Pulmonary artery endothelial cell (primary cell): ENCODE measurements at places on chromosomes 1 and 21. TPM values are rescaled to one million over a fixed set of nuclear protein-coding genes. Genes with fewer than 3 reads are reported as not detected.

DNA sequence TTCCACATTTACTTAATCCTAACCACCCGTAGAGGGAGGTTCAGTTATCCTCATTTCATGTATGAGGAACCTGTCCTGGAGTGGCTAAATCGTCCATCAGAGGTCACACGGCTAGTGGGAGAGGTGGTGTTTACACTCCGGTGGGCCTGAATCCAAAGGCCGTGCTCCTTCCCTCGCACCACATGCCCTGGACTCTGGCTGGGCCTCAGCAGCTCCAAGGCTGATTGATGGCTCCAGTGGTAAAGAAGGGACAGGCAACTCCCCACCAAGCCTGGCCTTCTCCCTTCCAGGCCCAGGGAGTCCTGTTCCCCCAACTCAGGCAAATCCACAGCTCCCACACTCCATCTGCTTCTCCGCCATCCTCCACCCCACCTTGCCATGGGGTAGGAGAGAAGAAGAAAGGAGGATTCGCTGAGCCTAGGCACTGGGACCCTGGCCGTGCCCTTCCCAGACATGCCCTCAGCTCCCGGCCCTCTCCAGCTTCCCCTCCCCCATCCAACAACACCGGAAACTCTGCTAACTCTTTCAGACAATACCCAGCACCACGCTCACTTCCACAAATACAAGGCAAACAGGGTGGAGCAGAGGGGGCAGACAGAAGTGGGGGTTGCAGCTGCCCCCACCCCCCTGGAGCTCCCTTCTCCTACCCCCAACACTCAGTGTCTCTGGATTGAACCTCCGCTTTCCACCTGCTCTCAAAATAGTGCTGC, 10.9 kb downstream of the ARHGEF2 start:
- no peak for DNase-seq

GRCh38 chr1:165257969-165258459, 98.5 kb downstream of the LMX1A start:
- DNase-seq, result peak; percentile 15

DNA sequence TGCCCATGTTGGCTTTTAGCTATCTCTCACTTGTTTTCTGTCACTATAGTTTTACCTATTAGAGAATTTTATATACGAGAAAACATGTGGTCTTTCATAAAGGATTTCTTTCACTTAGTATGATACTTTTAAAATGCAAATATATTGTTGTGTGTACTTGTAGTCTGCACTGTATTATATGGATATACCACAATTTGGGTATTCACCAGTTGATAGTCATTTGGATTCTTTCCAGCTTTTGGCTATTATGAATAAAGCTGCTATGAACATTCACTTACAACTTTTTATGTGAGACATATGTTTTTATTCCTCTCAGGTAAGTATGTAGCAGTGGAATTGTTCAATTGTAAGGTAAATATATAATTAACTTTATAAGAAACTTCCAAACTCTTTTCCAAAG, 441.5 kb downstream of the GPATCH2 start:
- no peak for DNase-seq

DNA sequence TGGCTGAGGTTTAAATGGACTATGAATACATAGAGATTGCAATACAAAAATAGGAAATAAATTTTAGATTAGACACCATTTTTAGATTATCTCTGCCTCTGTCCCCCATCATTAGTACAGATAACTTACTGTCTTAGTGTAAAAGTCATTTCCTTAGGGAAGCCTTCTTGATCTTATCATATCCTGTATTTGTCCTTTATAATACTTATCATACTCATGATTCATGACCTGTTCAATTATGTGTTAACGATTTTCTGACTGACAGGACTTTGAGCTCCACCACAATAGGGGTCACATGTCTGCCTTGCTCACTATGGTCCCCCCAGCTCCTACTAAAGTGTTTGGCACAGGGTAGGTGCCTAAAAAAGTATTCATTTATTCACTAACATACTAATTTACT, 14.6 kb downstream of the TEX38 start:
- no peak for DNase-seq

DNA sequence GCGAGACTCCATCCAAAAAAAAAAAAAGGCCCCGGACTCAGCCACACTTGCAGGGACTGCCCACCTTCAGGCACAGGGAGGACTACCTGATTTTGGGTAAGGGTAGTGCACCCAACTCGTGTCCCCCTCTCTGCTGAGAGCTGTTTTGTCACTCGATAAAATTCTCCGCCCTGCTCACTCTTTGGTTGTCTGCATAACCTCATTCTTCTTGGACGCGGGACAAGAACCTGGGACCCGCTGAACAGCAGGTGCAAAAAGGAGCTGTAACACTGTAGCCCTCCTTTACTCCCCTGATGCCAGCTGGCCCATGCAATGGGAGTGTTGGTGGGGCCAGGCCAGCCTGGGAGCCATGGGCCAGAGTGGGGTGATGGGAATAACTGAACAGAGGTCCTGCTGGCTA, 10.6 kb downstream of the S100B start:
- DNase-seq, result no peak

DNA sequence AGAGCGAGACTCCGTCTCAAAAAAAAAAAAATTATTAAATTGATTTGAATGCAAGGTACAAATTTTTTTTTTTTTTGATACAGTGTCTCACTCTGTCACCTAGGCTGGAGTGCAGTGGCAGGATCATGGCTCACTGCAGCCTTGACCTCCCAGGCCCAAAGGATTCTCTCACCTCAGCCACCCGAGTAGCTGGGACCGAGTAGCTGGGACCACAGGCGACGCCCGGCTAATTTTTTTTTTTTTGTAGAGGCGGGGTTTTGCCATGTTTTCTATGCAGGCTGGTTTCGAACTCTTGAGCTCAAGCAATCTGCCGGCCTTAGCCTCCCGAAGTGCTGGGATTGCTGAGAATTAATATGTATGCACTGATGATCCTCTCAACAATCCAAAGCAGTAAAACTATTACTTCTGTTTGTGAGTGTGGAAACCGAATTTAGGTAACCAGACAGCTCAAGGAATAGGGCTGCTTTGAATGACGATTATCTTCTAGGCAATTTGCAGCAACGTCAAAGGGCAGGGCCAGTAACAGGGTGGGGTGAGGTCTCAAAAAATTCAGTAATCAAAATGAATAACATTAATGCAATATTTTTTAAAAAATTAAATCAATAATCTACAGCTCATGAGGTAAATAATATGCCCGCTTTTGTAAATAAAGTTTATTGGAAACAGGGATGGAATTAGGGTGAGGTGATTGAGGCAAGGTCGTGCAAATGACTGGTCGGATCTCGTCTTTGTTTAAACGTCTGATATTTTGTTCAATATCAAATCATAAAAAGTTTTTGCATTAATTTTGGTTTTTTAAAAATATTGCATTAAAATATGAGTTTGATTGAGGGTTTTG, 1.2 kb downstream of the CLSPN start:
- no peak for DNase-seq

GRCh38 chr1:101653482-101653946, 343.2 kb downstream of the OLFM3 start:
- DNase-seq, result peak; percentile 1

GRCh38 chr21:45844181-45844580, 137.4 kb upstream of the COL6A1 start:
- no peak for DNase-seq

- no peak for DNase-seq
Observed at GRCh38 chr1:248714248-248714647, 11.7 kb upstream of the OR14I1 start.

FALEC gene
- total RNA-seq, result 0.20 TPM in 1 of 2 replicates, not detected in the other

CFAP45 gene
- 0.32 and 1.4 TPM in 2 replicates for total RNA-seq

DMBX1 gene
- not detected in 2 replicates for total RNA-seq

KIAA1614 gene
- total RNA-seq, result 1.8 and 2.6 TPM in 2 replicates
